ENCODE measurements at places on chromosomes 16 and 17. TPM values are rescaled to one million over a fixed set of nuclear protein-coding genes. Genes with fewer than 3 reads are reported as not detected.

The GP1BA gene
- total RNA-seq: not detected

The RAB37 gene
- 0.46 TPM for total RNA-seq

The CFAP97D1 gene
- not detected for total RNA-seq

The MARVELD3 gene
- total RNA-seq: not detected

The HSD17B2 gene
- total RNA-seq: 1.9 TPM

The ABAT gene
- total RNA-seq: 1.3 TPM

The AKTIP gene
- 19.8 TPM for total RNA-seq

The TBX21 gene
- total RNA-seq: not detected

The TBC1D26 gene
- total RNA-seq: not detected

The IKZF3 gene
- not detected for total RNA-seq

The GRAP gene
- 19.0 TPM for total RNA-seq

The CHST5 gene
- total RNA-seq: not detected

The SCNN1G gene
- not detected for total RNA-seq

The CLEC10A gene
- 0.15 TPM for total RNA-seq

The KRT15 gene
- total RNA-seq: 0.65 TPM

The FBRS gene
- total RNA-seq: 17.2 TPM

The HS3ST3B1 gene
- total RNA-seq: 0.32 TPM

The JUP gene
- 114 TPM for total RNA-seq

The ABCA9 gene
- 11.7 TPM for total RNA-seq

The KLHL10 gene
- total RNA-seq: not detected

The HOXB2 gene
- 3.3 TPM for total RNA-seq

The C17orf107 gene
- total RNA-seq: 1.3 TPM

The IRX6 gene
- total RNA-seq: not detected

The MRM1 gene
- 7.0 TPM for total RNA-seq

The IL32 gene
- 78.6 TPM for total RNA-seq

The TMEM88 gene
- 27.0 TPM for total RNA-seq

The DHRS7C gene
- not detected for total RNA-seq

Measured in epithelial cell of umbilical artery (primary cell).